ENCODE measurements at places on chromosomes 2 and 18. TPM values are rescaled to one million over a fixed set of nuclear protein-coding genes. Genes with fewer than 3 reads are reported as not detected.

INO80B gene
- 9.3 TPM for polyA plus RNA-seq

PLA2R1 gene
- polyA plus RNA-seq = not detected

MARCO gene
- polyA plus RNA-seq = not detected

BCS1L gene
- 15.3 TPM for polyA plus RNA-seq

FOXD4L1 gene
- not detected for polyA plus RNA-seq

CNGA3 gene
- not detected for polyA plus RNA-seq

QPCT gene
- not detected for polyA plus RNA-seq

CTNNA2 gene
- polyA plus RNA-seq = not detected

INO80D gene
- 8.6 TPM for polyA plus RNA-seq

SPP2 gene
- not detected for polyA plus RNA-seq

FSHR gene
- not detected for polyA plus RNA-seq

NCL gene
- 333 TPM for polyA plus RNA-seq

NEB gene
- 0.06 TPM for polyA plus RNA-seq

CD207 gene
- polyA plus RNA-seq = not detected

ACADL gene
- polyA plus RNA-seq = not detected

SCN2A gene
- not detected for polyA plus RNA-seq

CRYBA2 gene
- not detected for polyA plus RNA-seq

CNPPD1 gene
- polyA plus RNA-seq = 114 TPM

TYMS gene
- 14.4 TPM for polyA plus RNA-seq

UGT1A1 gene
- not detected for polyA plus RNA-seq

NEU4 gene
- polyA plus RNA-seq = not detected

TCF23 gene
- not detected for polyA plus RNA-seq

HOXD1 gene
- polyA plus RNA-seq = not detected

C18orf63 gene
- polyA plus RNA-seq = not detected

LYPD1 gene
- not detected for polyA plus RNA-seq

RTP5 gene
- not detected for polyA plus RNA-seq

SERPINB12 gene
- polyA plus RNA-seq = not detected

FZD7 gene
- polyA plus RNA-seq = not detected

DDX18 gene
- polyA plus RNA-seq = 38.8 TPM

FBXO48 gene
- polyA plus RNA-seq = 1.3 TPM

IKZF2 gene
- polyA plus RNA-seq = 32.1 TPM

UNC80 gene
- polyA plus RNA-seq = not detected

UGT1A8 gene
- polyA plus RNA-seq = not detected

MAP3K19 gene
- not detected for polyA plus RNA-seq

PDCL3 gene
- 52.1 TPM for polyA plus RNA-seq

ANKRD30B gene
- polyA plus RNA-seq = not detected

SOX11 gene
- not detected for polyA plus RNA-seq

TUBB8B gene
- not detected for polyA plus RNA-seq

POTEI gene
- polyA plus RNA-seq = not detected

ELOA2 gene
- polyA plus RNA-seq = not detected

ARHGAP25 gene
- 97.8 TPM for polyA plus RNA-seq

DLGAP1 gene
- 0.68 TPM for polyA plus RNA-seq

PCBP1 gene
- 131 TPM for polyA plus RNA-seq

RAD51AP2 gene
- not detected for polyA plus RNA-seq

CFAP221 gene
- polyA plus RNA-seq = not detected

FAM124B gene
- polyA plus RNA-seq = 2.7 TPM

CABYR gene
- polyA plus RNA-seq = 0.19 TPM

VAMP8 gene
- 480 TPM for polyA plus RNA-seq

MAP4K4 gene
- polyA plus RNA-seq = 8.1 TPM

PUM2 gene
- polyA plus RNA-seq = 15.1 TPM

FOSL2 gene
- 3.1 TPM for polyA plus RNA-seq

Data from CD4-positive, CD25-positive, alpha-beta regulatory T cell (primary cell).